Sigmoid colon (tissue), 7 donors: ENCODE measurements at places on chromosomes 2 and 18. TPM values are rescaled to one million over a fixed set of nuclear protein-coding genes. Genes with fewer than 3 reads are reported as not detected.

CDK15 gene
- total RNA-seq: 0.49 TPM

GKN1 gene
- total RNA-seq: not detected

METTL4 gene
- total RNA-seq: 7.7 TPM

- DNase-seq: no peak
These were observed 89.2 kb upstream of the FAM117B start for GRCh38 chr2:202545523-202545922.

DNA sequence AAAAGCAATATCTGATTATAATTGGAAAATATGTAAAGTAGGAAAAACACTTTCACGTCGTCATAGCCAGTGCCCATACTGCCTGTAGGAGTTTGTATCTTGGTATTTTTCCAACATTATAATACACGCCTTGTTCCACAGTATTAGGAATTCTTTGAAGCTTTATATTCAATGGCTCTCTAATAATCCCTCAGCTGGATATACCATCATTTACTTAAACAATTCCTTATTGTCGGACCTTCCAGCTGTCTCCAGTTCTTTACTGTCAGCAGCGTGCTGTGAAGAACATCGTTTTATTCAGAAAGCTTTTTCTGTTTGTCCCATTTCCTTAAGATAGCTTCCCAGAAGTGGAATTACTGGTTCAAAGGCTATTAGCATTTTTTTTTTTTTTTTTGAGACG is 31.7 kb downstream of the ATP6V1C2 start:
- DNase-seq: no peak
